ENCODE measurements at places on chromosomes 12 and 14.

DNA sequence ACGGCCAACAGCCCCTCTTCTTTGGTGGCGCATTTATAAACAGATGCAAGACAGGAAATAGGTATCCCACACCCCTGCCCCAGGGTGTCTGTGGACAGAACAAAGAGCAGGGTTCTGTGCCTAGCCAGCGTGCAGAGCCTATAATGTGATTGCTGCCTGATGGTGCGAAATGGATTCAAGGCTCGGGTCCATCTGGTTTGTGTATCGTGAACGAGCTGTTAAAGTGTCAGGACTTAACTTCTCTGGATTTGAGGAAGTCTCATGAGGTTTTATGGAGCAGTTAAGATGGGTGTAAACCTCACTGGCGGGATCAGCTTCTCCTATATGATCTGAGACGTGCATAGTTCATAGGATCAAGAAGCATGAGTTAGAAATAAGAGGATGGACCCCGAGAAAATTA, 388.7 kb upstream of the TBX3 start:
- no peak for DNase-seq

GRCh38 chr14:50047274-50047676, 69.1 kb downstream of the VCPKMT start:
- no peak for DNase-seq

DNA sequence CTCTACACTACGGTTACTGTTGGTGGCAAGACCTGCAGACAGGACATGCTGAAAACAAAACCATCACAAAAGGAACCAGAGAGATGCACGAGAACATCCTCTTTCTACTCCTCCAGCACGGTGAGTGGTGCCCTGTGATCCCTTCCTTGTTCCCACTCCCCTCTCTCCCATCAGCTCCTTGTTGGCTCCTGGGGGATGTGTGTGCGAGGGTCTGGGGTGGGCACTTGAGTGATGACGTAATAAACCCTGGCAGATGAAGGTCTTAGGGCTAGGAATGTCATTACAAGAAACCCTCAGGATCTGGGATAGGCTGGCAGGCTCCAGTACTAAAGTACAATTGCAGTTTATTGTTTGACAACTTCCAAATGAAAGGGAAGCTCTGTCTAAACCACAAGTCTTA, 261.5 kb downstream of the FOXN3 start:
- DNase-seq = no peak

DNA sequence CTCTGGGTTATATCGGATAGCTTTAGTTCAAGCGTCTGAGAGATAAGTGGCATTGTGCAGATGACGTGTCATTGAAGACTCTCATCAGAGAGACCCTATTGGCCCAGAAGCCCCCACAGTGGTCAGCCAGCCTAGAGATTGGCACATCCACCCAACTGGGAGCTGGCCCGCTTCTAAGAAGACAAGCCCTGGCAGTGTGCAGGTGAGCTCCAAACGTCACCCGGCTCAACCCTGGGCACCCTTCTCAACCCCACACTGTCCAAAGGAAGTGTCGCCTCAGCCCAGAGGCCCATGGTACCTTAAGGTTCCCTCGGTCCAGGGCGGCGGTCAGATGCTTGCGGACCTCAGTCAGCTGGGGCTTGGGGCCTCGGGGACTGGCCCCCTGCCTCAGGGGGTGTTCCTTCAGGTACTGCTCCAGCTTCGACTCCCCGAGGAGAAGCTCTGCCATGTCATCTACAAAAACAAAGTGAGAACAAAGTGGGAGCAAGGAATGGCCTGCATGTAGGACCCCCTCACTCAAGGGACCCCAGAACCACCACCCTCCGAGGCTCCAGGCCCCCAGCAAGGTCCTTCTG, 30.3 kb downstream of the TTC7B start:
- no peak for DNase-seq

GRCh38 chr12:94942663-94943062, 60.8 kb downstream of the NDUFA12 start:
- no peak for DNase-seq

DNA sequence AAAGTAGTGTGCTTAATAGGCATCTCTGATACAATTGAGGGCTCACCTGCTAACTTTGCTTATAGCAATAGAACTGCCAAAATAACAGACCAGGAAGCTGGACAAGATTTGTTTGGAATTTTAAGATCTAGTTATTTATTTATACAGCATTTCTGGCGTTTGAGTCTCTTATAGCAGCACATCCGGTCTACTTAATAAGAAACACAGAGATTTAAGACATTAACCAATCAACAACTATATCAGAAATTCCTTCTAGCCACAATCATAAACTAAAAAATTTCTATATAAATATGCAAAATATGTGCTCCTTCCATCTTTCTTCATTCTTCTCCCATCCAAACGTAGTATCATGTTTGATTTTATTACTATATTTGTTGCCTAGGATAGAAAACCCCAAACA, 2.6 kb downstream of the RTN1 start:
- no peak for DNase-seq

- no peak for DNase-seq
These were observed 60.3 kb downstream of the IPO8 start for GRCh38 chr12:30635385-30635784.

DNA sequence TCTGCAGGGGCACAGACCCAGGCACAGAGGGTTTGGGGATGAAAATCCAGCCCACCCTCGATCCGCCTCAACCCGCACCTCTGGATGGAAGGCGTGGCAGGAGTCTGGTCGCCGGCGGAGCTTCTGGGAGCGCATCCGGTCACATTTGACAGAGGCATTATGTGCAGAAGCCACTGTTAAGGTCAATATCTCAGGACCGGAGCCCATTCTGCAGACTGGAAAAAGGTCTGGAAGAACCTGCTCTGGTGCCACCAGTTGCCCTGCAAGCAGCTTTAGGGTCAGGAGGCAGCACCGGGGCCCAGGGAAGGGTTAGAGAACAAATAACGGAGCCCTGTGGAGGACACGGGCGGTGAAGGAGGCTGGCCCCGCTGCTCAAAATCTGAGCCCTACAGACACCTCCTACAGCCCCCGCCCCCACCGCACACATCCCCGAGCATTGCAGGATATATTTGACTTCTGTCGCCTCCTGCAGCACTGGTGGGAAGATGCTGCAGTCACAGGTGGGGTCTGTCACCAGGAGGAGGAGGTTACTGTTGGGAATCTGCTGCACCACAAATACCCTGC, 25.1 kb upstream of the LRTM2 start:
- DNase-seq = no peak

DNA sequence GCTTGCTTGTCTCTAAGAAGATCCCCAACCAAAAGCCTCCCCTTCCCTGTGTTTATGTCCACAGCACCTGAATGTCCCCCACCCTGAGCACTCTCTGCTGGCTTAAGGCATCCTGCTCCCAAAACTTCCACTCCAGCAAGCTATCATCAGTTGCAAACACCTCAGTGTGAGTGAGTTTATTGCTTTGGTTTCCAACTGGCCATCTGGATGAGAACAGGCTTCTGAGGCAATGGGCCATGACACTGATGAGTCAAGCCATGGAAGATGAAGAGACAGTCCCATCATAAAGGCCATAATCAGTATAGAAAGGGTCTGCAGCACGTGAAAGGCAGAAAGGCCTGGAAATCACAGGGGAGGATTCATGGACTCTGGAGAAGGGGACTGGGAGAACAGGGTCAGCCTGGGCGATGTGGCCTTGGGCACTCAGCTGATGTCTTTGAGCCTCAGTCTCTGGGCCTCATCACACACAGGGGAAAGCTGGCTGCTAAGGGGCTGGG, 12.8 kb downstream of the CMKLR1 start:
- no peak for DNase-seq

- peak; percentile 9 for DNase-seq
These were observed 526 bp downstream of the MLXIP start for GRCh38 chr12:122079033-122079531.

DNA sequence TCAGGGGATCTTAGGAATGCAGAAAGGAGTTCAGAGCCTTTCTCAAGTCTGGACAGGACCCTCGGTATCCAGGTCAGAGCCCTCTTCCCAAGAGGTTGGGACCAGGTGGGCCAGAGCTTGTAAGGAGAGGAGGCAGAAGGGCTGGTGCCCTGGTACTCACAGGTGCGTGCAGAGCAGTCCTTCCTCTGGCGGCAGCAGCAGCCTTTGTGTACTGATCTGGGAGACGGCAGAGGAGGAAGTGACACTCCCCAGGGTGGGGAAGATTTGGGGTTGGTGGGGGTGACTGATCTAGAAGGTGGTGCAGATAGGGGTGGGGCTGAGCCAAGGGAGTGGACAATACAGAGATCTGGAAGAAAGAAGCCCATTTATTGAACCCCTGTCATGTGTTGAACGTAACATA, at the start of gene ITGB7:
ITGB7 (minus strand) TSS at position 210 of the 400 bp plus-strand sequence. CDS start 6,808 bp downstream, outside the sequence.
- DNase-seq = no peak

DNA sequence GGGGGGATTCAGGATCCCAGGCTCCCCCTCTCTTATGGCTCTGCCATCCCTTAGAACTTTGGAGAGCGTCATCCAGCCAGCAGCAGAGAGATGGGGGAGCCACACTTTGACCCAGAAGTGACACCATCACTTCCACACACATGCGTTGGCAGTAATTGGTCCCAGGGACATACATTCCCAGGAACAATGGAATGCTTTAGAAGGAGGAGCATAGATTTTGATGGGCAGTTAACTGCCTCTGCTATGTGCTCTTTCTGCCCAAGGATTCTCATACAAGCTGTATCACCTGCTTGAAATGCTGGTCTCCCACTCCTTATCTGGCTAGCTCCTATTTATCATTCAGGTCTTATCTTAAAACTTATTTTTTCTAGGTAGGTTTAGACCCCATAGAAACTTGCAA, 109.0 kb upstream of the RPH3A start:
- DNase-seq = no peak

- DNase-seq = no peak
These were observed 78.2 kb downstream of the IRF2BPL start for GRCh38 chr14:76950055-76951020.

DNA sequence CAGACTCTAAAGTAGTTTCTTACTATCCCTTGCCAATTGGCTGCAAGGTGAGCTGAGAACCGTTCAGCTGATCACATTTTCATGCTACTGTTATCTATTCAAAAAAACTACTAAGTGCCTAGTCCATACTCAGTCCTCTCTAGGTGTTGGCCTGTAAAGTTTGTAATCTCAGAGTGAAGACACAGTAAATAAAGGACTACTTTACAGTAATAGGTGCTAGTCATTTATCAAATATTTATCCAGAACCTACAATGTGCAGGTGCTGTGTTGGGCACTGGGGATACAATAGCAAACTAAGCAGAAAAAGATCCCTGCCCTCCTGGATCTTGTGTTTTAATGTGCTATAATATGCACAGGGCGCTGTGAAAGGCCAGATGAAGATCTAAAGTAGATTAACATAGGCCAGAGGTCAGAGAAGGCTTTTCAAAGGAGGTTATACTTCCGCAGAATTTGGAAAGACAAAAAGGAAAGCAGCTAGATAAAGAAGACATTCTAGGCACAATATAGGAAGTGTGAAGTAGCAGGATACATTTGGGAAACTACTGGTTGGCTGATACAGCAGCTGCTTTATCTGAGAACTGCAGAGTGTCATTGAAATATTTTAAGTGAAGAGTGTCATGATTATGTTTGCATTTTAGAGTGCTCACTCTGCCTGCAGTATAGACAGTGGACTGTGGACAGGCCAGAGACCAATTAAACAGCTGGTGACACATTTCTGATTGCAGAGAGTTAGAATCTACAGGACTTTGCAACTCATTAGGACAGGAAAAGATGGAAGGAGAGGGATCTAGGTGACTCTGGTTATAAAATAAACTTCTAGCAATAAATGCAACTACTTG, 8.0 kb upstream of the ACTR10 start:
- no peak for DNase-seq

GRCh38 chr14:56059054-56059453, 59.2 kb upstream of the PELI2 start:
- no peak for DNase-seq

DNA sequence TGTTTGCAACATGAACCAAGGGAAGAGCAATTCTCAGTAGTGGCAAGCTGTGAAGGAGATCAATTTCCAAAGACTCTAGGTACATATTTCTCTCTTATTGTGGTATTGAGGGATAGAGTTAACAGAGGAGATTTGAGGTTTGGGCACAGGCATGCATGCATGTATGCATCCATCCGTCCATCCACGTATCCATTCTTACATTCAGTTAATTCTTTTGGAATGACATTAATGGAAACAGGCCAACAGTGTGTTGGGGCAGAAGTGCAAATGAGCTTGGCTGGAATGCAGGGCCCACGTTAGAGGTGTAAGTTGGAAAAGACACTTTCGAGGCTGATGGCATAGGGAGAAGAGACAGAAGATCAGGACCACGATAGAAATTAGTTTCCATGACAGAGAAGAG, 216.9 kb upstream of the PELI2 start:
- no peak for DNase-seq

- no peak for DNase-seq
These were observed 26.9 kb upstream of the TBPL2 start for GRCh38 chr14:55467307-55467706.

- no peak for DNase-seq
These were observed 34.3 kb downstream of the KICS2 start for GRCh38 chr12:64187794-64188193.

DNA sequence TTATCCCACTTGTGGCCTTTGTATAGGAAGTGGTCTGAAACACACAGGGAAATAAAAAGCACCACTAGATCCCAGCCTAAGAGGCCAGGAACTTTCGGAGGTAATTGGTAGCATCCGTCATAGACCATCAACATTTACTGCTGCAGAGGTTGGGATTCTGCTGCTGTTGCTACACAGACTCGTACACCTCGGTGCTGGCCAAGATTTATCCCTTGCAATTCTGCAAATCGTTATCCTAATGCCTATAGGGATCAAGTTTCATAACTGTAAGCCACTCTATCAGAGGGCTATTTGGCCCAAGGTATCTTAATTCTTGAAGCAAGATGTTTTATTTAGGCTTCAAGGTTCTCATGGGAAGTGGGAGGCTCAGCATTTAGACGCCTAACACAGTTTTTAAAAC, 913.6 kb downstream of the GALC start:
- peak; percentile 11 for DNase-seq

DNA sequence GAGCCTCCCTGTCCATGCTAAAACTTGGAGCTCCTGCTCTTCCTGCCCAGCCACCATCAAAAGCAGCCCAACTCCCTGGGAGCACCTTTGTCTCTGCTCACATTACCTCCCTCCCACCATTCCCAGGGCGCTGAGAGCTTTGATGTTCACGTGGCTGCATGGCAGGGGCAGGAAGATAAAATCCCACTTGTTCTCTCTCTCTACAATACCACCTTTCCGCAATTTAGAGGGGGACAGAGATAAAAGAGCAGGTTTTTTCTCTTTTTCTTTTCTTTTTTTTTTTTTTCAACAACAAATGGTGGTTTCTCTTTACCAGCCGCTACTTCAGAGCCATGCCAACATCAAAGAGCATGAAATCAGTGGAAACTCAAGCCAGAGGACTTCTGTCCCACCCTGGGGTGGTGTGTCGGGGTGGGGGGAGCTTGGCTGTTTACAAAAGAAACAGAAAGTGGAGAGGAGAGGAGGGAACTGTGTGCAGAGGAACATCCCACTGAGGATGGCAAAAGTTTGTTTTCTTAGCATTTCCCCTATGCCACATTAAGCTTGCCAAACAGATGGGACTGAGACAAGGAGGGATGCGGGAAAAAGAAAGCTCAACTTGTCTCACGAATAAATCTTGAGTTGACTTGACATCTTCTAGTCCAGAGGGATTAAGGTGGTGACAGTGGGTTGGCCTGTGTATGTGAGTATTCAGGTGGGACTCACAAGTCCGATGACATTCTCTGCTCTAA, 103.7 kb upstream of the NUDT4 start:
- DNase-seq = no peak

- no peak for DNase-seq
These were observed 556 bp downstream of the PHETA1 start for GRCh38 chr12:111368291-111368787.

GRCh38 chr12:49187184-49187583, 1.7 kb downstream of the TUBA1A start:
- peak; percentile 59 for DNase-seq

GRCh38 chr14:51873221-51873893, 12.9 kb downstream of the GNG2 start:
- DNase-seq = peak; percentile 62

GRCh38 chr12:10722905-10723746, at the start of gene YBX3:
YBX3 (minus strand) TSS chr12:10723323; CDS start chr12:10723111, 212 bp downstream.
- DNase-seq = peak; percentile 60

Data from NCI-H2081 (cell line).